ENCODE measurements at places on chromosomes 3 and 15.

- DNase-seq: no peak
Observed at GRCh38 chr3:87225659-87226058, 1.4 kb upstream of the CHMP2B start.

- no peak for DNase-seq
Observed at GRCh38 chr3:48476426-48477053, 27.4 kb downstream of the SHISA5 start.

DNA sequence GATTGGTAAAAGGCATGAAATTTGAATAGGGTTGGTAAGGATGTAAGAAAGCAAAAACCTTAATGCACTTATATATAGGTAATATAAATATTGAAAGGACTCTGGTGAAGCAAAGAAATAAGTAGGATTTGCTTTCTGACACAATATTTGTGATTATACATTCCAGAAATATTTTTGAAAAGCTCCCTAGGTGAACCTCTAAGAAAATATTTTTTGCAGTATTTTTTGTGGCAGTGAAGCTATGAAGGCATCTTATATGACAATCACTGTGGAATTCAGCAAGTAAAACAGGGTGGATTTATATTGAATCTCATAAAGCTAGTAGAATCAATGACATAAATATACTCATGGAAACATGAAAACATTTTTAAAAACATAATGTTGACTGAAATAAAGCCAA lies 119.6 kb upstream of the EPHA3 start:
- DNase-seq: no peak

GRCh38 chr15:90829942-90830440 lies 38.4 kb upstream of the FURIN start:
- peak; percentile 94 for DNase-seq

GRCh38 chr3:136192831-136193230 lies 3.3 kb downstream of the MSL2 start:
- no peak for DNase-seq

GRCh38 chr3:128215290-128215689 lies 62.0 kb downstream of the EEFSEC start:
- no peak for DNase-seq

- no peak for DNase-seq
Observed at GRCh38 chr3:79018265-79018664, 749.5 kb downstream of the ROBO1 start.

GRCh38 chr3:188469228-188469885 lies 315.4 kb downstream of the LPP start:
- DNase-seq: no peak

DNA sequence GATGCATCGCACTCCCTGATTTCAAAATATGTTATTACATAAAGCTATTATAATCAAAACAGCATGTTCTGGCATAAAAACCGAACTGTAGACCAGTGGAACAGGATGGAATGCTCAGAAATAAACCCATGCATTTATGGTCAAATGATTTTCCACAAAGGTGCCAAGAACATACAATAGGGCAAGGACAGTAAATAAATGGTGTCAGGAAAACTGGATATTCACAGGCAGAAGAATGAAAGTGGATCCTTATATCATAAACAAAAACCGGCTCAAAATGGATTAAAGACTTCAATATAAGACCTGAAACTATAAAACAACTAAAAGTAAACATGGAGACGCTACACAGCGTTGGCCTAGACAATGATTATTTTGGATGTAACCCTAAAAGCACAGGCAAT lies 22.6 kb downstream of the USP50 start:
- DNase-seq: no peak

DNA sequence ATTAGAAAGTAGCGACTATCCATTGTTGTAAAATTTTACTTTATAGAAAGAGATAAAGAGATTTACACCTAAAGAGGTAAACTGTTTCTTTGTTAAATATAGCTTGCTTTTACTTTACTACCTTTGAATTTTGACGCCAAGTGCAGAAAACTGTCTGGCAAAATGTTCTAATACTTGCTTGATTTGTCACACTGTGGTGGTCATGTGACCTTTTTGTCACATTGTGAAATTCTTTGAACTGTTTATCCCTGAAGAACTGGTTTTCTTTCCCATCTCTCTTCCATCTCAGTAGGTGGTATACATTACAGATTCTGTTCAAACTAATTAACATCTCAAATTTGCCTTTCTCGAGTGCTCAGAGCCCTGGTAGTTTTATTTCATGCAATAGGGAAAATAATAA lies 327.4 kb downstream of the NAALADL2 start:
- no peak for DNase-seq

GRCh38 chr3:159239059-159239458 lies 437.2 kb downstream of the MFSD1 start:
- DNase-seq: no peak

- peak; percentile 12 for DNase-seq
Observed at GRCh38 chr3:123508178-123508577, 59.3 kb upstream of the ADCY5 start.

DNA sequence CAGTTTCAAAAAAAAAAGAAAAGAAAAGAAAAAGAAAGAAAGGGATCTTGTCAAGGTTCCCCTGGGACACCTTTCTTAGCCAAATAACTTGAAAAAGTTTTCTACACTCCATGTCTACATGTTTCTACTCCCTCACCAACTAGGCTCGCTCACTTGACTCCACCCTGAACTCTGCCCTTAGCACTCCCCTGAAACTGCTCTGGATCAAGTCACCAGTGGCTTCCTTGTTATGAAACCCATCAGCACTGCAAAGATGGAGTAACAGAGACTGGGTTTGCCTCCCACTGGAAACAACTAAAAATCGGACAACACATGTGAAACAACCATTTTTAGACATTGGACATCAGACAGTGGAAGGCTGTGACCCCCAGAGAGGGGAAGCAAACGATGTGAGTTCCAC lies 36.8 kb downstream of the TMEM40 start:
- peak; percentile 59 for DNase-seq

- no peak for DNase-seq
Observed at GRCh38 chr15:81068516-81068915, 65.6 kb upstream of the CFAP161 start.

- no peak for DNase-seq
Observed at GRCh38 chr15:90986790-90987507, 7.4 kb downstream of the PRC1 start.

DNA sequence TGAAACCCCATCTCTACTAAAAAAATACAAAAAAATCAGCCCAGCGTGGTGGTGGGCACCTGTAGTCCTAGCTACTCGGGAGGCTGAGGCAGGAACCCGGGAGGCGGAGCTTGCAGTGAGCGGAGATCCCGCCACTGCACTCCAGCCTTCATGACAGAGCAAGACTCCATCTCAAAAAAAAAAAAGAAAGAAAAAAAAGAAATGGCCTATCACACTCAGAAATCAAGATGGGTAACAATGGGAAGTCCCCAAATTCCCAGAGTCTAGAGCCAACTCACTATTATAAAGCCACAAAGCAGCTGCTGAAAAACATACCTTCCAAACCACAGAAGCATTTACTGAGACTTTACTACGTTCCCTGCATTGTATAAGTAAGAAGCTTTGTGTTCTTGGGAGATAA lies 7.5 kb downstream of the HDGFL3 start:
- DNase-seq: no peak

Measured in inflammatory macrophage (primary cell).